Stimulated activated CD8-positive, alpha-beta memory T cell treated with anti-CD3 and anti-CD28 coated beads, Interleukin-7, amount 100 ng/mL, for 48 hours (primary cell): ENCODE measurements at places on chromosomes 13 and 19.

- DNase-seq, result no peak
Measured at GRCh38 chr19:31140717-31141116, 208.5 kb downstream of the TSHZ3 start.

- DNase-seq, result no peak
Measured at GRCh38 chr19:31392464-31392863, 43.2 kb upstream of the TSHZ3 start.

DNA sequence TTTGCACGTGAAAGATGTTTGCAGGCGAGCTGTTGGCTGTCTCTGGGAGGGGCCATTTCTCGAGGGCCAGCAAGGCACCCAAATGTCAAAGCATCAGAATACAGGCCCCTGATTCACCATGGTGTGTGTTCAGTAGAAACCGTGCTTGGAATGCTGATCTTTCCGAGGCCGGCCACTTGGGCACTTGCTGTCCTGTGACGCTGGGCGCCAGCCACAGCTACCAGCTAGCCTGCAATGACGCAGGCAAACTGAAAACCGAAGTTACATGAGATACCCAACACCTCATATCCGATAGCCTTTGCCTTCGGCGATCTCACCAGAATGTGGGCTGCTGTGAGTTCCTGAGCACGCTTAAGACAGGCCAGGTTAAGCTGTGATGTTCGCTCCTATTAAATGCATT lies 12.0 kb downstream of the THOP1 start:
- DNase-seq, result no peak

GRCh38 chr13:105545811-105546210 lies 989.7 kb downstream of the EFNB2 start:
- no peak for DNase-seq

- DNase-seq, result no peak
Measured at GRCh38 chr13:35283856-35284255, 192.6 kb downstream of the MAB21L1 start.

DNA sequence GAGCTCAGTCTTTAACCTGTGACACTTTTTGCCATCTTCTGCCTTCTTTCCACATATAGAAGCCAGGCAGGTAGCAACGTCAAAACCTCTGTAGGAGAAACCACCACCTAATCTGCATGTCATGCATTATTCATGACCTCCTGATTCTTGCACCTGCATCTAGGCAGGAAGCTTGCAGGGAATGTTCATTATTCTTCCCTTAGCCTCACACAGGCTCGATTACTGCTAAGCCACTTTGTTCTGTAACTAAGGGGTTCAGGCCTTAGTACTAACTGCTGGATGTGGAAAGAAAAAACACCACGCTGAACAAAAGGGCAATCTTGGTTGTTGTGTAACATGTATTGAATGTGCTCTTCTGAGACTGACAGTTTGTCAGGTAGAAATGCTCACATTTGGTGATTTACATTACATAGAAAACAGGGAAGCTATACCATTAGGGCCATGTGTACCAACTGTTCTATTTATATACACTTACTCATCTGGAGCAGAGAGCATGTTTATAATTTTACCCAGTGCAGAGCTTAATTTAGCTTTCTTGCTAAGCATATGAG lies 366.9 kb downstream of the KLF12 start:
- DNase-seq, result no peak

- DNase-seq, result no peak
Measured at GRCh38 chr13:47303626-47304025, 406.8 kb upstream of the HTR2A start.

DNA sequence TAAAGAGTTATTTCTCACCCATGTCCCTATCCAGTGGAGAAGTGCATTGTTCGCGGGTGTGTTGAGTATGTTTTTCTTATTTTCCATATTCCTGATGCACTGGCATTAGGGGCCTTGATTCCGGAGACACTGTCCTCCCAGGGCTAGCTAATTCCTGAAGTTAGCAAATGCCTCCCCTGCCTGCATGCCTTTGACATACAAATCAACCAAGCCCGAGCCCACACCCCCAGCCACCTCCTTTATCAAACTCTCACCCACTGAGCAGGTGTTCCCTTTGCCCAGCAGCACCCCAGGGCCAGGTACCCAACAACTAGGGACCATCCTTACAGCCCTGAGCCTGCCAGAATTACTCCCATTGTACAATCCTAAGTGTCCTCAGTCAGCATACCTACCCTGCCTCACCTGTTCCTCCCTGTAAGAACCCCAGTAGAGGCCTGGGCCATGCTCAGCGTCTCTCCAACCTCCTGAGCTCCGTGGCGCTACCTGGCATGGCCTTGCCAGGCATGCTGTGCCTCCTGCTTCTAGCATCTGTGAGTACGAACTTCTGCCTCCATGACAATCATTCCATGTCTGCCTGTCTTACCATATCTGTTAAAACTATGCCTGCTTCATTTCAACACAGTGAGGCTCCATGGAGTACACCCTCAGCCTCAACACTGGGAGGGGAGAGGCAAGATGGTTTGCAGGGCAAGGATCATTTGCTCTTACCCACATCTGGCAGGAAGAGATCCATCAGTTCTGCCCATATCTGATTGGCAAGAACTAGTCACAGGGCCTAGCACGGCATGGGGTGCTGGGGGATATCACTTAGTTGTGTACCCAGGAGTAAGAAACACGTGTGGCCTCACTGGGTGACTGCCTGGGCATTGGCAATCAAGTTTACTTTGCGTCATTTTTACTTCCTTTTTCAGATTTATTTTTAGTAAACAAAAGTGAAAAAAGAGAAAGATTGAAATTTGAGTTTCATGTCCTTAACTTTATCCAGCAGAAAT lies 203.9 kb downstream of the SHISA2 start:
- no peak for DNase-seq

- DNase-seq, result no peak
Measured at GRCh38 chr13:76733671-76734070, 152.5 kb downstream of the KCTD12 start.

- no peak for DNase-seq
Measured at GRCh38 chr19:7690779-7691258, 10.2 kb downstream of the TRAPPC5 start.

- DNase-seq, result no peak
Measured at GRCh38 chr19:15976836-15977689, 28.3 kb downstream of the OR10H4 start.

DNA sequence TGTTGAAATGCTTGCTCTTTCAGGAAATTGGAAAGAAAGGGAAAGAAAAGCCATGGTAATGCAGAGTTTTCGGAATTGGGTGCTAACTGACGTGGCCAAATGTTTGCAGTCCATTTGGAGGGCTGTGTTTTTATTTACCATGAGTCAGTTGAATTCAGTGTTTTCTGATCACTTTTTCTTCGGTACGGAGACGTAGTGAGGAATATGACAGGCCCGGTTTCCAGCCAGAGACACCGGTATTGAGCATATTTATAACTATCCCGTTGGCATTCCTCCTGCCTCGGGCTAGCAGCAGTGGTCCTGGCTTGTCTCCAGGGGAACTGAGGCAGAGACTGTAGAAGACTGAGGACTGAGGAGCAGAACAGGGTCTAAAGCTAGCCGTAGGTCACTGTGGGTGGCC lies 1.0 kb downstream of the CDC16 start:
- DNase-seq, result no peak

- no peak for DNase-seq
Measured at GRCh38 chr13:100648354-100648753, 26.2 kb downstream of the TMTC4 start.

DNA sequence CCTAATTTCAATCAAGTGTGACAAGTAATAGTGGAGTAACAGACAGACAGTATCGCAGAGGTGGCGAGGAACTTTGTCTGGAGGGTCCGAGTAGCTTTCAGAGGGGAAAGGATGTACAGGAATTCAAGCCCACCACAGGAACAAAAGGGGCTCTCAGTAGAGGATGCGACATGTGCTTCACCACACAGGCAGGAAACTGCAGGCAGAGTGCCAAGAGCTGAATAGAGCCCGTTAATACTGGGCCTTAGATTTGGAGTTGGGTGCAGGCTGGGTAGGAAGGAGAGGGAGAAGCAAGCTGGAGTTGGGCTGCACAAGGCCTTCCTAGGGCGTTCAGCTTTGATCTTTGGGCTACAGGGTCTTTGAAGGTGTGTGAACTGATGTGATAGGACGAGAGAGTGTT lies 1.2 kb downstream of the CCDC70 start:
- DNase-seq, result no peak

DNA sequence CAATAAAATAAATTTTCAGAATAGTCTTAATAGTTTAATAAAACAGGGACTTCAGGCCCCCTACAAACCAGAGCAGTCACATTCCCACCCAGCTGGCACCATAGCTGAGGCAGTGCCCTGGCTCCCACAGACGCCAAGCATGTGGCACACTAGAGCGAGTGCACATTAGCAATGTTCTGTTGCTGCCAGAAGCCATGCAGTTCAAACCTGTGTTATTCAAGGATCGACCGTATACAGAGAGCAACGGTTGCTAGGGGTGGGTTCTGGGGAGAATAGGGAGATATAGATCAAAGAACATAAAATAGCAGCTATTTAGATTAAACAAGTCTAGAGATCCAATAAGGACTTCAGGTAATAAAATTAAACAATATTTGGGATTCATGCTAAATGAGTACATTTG lies 419.3 kb upstream of the KLHL1 start:
- DNase-seq, result no peak

- DNase-seq, result no peak
Measured at GRCh38 chr13:111219950-111220349, 100.5 kb upstream of the TEX29 start.

- no peak for DNase-seq
Measured at GRCh38 chr19:38145623-38146022, 78.4 kb downstream of the DPF1 start.

DNA sequence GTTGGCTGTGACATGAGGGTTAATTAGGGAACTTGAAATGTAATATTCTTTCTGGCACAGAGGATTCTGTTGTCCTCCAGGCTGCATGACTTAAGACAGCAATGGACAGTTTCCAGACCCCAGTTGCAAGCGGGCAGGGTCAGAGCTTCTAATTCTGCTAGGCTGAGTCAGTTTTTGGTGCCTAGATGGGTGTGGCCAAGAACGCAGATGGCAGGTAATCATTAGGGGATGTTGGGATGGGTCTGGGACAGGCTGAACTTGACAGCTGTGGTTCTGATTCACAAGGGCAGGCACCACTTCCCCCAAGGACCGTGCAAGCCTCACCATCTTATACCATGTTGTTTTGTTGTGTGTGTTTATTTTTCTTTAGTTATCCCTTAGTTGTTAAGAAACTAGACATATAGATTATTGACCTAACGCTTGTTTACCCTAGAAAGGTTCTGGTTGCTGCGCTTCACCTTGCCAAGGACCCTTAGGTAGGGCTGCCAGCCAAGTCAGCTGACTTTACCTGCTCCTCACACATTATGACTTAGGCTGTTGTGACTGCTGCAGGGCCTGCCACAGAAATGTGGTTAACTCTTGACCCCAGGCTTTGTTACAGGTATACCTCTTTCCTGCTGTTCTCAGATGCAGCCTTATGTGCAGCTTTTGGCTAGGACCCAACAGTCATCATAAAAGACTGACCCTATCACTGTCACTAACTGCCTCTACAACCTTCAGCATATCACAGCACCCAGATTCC lies 117.7 kb upstream of the KLF12 start:
- DNase-seq, result no peak

DNA sequence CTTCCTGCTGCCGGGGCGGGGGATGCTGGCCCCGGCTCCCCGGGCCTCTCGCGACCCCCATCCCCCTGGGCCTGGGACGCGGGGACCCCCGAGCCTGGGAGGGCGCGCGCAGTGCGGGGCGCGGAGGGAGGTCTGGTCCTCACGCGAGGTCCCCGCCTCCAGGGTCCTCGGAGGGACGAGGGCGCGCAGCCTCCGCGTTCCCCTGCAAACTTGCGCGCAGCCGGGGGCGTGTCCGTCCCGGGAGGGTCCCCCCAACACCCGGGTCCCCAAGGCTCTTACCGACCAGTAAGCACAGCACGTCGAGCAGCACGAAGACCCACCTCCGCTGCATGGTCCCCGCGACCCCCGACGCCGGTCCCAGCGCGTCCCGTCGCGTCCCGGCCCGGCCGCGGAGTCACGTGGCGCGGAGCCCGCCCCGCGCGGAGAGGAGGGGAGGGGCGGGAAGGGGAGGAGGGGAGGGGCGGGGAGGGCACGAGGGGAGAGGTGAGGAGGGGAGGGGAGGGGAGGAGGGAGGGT lies at the start of gene PLPP2:
PLPP2 (minus strand) TSS at position 398 of the 516 bp plus-strand sequence; CDS start at position 331, 67 bp downstream.
- no peak for DNase-seq

GRCh38 chr13:23928985-23929384 lies 31.7 kb upstream of the C1QTNF9B start:
- no peak for DNase-seq

GRCh38 chr13:112836940-112837339 lies 132.1 kb upstream of the MCF2L start:
- DNase-seq, result no peak

GRCh38 chr19:53463263-53463662 lies 4.3 kb upstream of the ZNF813 start:
- no peak for DNase-seq

GRCh38 chr19:46760363-46760762 lies 14.1 kb upstream of the STRN4 start:
- DNase-seq, result no peak

DNA sequence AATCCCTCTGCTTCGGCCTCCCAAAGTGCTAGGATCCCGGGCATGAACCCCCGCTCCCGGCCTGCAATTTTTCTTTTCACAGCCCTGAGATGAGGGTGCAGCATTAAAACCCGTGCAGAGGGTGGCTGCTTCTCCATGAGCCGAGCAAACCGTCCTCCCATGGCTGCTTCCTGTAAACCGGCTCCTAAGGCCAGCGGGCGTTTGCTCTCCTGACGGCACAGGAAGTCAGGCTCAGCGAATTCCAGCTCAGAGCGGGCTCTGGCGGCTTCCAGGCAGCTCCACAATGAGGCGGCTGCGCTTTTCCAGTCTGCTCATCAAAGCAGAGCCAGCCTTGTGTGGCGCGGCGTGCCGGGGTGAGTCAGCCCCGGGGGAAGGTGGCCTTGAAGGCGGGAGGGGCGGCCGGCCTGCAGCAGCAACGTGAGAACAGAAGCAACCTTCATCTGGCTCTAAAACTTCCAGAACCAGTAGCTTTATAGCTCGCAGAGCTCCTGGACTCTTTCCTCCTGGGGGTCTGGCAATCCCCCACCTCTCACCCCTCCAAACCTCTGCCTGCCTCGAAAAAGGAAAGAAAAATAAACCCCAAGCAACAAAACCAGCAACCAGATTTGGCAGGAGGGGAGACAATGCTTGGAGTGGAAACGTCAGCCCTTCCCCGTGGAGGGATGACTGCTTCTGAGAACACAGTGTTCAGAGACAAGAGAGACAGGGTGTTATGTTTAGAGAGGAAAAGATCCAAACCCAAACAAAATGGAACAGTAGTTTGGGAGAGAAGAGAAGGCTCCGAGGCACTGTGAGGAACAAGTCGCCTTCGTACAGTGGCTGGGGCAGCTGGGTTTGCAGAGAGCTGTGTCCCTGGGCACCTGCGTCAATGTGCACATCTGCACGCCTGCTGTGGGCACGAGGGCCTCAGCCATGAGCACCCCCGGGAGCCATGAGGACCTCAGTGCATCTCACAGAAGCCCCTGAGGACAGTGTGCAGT lies 67.8 kb downstream of the GADD45B start:
- DNase-seq, result peak; percentile 57

DNA sequence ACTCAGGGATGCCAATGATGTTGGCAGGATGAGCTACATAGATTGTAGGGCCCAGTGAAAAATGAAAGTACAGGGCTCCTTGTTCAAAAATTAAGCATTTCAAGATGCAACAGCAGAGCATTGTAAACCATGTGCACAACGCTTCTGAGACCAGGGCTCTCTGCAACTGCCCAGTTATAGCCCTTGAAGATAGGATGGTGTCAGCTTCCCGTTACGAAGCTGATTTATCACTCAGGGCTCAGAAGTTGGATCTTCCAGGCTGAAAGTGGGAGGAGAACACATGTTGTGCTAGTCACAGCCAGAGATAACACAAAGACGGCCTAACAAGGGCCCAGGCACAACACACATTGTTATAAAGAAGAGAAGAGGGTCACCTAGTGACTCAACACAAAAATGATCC lies 466.7 kb downstream of the TUBA3C start:
- no peak for DNase-seq

GRCh38 chr19:33683881-33684537 lies 62.3 kb downstream of the CHST8 start:
- DNase-seq, result no peak
